ENCODE measurements at places on chromosomes 5 and 9. TPM values are rescaled to one million over a fixed set of nuclear protein-coding genes. Genes with fewer than 3 reads are reported as not detected.

Gene CLIC3
- total RNA-seq: 7.6 TPM

GRCh38 chr5:148791334-148791667, 35.1 kb upstream of the ADRB2 start:
- no peak for DNase-seq

DNA sequence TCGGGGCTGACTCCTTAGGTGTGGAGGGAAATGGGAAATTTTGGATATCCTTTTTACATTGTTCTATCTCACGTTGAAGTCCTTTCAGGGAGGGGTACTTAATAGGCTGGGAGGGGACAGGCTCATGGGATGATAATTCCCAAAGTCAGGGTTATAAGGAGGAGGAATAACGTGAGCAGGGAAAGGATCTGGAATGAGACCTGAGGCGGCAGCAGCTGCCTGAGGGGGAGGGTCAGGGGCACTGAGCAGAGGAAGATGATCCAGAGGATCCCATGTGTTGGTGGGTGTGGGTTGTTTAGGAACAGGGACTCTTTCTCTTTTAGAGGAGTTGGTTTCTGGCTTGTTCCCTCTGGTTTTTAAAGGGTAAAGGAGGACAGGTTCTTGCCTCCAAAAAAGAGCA, 18.7 kb downstream of the IFT74 start:
- DNase-seq: no peak

GRCh38 chr5:66742083-66742895, 146.1 kb downstream of the MAST4 start:
- DNase-seq: no peak

DNA sequence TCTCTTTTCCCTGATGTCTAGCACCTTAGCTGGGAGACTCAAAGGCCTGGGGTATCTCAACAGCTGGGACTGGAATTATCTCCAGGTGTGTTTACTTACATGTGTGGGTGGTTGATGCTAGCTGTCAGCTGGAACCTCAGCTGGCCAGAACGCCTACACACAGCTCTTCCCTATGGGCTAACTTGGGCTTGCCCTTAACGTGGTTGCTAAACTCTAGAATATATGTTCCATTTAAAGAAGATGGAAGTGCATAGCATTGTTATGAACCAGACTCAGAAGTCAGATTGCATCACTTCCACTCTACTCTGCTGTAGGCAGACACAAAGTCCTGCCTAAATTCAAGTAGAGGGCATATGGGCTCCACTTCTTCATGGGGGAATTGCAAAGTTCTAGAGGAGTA, 29.3 kb downstream of the SGCD start:
- no peak for DNase-seq

All from CD8-positive, alpha-beta T cell (primary cell).